A673 (cell line): ENCODE measurements at places on chromosomes 1 and 21.

GRCh38 chr1:203185585-203185984 is 919 bp downstream of the CHI3L1 start:
- DNase-seq: no peak

GRCh38 chr1:31013187-31013864 is 52.2 kb downstream of the PUM1 start:
- DNase-seq: no peak

DNA sequence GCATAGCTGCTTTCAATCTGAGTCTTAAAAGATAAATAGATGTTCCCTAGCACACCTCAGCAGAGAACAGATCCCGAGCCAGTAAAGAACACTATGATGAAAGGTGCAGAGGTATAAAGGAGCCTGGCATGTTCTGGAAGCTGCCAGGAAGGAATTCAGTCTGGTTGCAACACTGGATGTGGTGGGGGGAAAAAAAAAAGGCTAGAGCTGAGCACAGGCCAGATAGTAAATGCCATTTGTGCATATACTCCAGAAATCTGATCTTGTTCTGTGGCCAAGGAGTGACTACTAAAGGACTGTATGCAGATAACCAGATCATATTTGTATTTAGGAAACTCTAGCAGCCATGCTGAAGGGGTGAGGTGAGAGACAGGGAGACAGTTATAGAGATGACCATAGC is 240.3 kb downstream of the VAV3 start:
- DNase-seq: no peak

DNA sequence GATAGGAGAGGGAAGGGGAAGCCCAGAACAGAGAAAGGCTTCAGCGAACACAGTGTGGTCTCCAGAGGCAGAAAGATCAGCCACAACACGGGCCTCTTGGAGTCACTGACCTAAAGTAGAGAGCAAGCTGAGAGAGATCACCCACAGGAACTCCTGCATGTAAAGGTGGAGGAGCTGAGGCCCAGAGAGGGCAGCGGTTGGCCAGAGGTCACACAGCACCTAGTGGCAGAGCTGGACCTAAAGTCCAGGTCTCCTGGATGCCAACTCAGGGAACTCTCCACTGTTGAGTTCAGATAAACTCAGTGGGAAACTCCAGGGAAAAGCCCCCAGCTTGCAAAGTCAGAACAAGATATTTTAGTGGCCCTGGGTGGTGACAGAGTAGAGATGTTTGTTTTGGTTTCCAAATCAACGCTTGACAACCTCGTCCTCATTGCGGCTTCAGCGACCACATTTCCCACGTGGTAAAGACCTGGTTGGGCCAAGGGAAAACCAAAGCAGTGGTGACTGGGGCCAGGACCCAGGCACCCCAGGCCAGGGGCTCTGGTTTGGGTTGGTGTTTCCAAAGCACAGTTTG is 4.6 kb downstream of the IFFO2 start:
- no peak for DNase-seq

DNA sequence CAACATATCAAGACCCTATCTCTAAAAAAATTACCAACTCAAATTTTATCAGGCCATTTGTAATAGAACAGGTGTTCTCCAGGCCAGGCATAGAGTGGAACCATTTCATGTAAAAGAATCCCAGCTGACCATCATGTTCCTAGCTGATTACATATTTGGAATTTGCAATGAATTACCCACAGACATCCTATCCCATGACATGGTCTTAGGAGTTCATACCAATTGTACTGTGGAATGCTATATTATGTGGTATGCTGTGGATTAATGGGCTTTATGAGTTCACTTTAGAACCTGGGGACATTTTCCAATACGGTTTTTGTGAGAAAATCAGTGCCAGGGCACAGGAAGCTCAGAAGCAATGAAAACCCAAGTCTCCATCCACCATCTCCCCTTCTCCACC is 110.3 kb downstream of the ZNF281 start:
- no peak for DNase-seq

- no peak for DNase-seq
These were observed 78.3 kb upstream of the KCNK2 start for GRCh38 chr1:215004121-215004827.

- peak; percentile 92 for DNase-seq
These were observed 6.4 kb upstream of the MPZL1 start for GRCh38 chr1:167715157-167715999.

- DNase-seq: peak; percentile 97
These were observed 67.8 kb downstream of the OBSCN start for GRCh38 chr1:228275430-228276173.

- no peak for DNase-seq
These were observed 11.7 kb upstream of the ENO1 start for GRCh38 chr1:8889925-8890785.

- no peak for DNase-seq
These were observed 8.1 kb upstream of the F5 start for GRCh38 chr1:169594391-169594790.

- no peak for DNase-seq
These were observed 366.9 kb upstream of the VAMP3 start for GRCh38 chr1:7404046-7404742.

DNA sequence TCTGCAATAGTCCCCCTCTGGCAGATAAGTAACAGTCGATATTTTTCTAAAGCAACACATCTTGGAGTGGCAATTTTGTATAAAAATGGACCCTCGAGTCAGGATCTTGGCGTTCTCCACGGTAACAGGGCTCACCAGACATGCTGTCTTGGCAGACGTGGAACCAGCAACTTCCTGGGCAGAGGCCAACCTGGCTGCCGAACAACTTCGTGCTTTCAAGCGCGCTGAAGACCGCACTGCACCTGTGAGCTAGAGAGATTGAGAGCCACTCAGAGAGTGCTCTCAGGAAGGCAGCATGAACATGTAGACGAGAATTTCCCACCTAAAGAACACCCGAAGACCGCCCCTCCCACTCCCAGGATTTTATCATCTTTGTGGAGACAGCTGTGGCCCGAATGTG is 7.3 kb downstream of the C1orf174 start:
- DNase-seq: no peak

DNA sequence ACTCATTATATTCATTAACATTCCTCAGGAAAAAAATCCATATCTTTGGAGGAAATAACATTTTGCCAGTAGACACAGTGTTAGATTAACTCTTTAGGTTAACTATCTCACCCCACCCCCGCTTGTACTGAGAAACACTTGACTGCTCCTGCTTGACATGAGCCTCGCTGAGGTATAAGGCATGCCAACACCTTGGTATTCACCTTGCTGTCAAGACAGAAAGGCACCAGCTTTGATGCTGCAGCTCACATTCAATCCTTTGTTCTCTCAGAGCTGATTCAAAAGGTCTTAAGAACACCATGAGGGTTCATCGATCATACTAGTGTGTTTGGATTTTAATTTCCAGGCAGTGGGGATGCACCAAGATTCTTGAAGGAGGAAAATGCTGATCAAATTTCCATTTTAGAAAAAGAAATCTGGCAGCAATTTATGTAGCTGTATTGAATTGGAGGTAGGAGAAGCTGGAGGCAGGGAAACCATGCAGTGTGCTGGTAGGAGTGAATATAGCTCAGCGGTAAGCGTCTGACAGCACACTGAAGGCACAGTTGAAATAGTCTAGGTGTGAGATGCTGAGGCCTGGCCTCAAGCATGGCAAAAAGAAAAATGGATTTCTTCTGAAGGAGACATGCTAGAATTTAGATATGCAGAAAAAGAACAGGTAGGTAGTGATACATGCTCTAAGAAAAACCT is 108.0 kb upstream of the ST6GALNAC5 start:
- no peak for DNase-seq

GRCh38 chr1:156128654-156129597 is 14.4 kb downstream of the LMNA start:
- DNase-seq: no peak

GRCh38 chr1:184987696-184988095 is 13.4 kb upstream of the NIBAN1 start:
- no peak for DNase-seq

GRCh38 chr1:73516451-73516850 is 681.5 kb downstream of the LRRIQ3 start:
- DNase-seq: no peak

- no peak for DNase-seq
These were observed 36.5 kb upstream of the KCNJ15 start for GRCh38 chr21:38220270-38220737.

DNA sequence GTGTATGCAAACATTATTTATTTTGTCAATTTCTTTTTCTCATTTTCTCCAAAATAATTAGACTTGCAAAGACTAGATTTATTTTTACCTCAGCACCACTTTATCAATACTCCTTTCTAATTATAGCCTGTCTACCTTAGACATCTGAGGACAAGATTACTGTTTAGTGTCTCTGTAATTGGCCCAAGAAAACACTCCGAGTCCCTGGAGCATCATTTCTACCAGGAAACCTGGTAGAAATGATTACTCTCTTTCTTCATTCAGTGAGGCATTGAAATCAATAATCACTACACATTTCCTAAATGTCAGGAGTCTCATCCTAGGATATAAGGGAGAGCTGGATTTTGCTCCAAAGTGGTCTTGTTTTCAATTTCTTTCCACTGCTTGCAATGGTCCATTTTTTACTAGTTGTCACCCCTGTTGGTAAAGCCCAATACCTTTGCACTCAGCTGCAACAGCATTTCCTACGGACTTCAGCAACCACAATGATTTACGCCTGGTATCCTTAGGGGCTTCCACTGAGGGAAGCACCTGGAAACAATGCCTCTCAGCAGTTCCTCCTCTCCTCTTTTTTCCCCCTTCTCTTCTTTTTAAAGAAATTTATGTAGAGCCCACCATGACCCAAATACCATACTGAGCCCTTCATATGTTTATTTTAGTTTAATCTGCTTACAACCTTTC is 64.6 kb downstream of the GRIK1 start:
- no peak for DNase-seq

- DNase-seq: no peak
These were observed 103.0 kb downstream of the KIAA0319L start for GRCh38 chr1:35454176-35454575.

GRCh38 chr1:232164078-232164963 is 465.6 kb downstream of the SIPA1L2 start:
- no peak for DNase-seq

DNA sequence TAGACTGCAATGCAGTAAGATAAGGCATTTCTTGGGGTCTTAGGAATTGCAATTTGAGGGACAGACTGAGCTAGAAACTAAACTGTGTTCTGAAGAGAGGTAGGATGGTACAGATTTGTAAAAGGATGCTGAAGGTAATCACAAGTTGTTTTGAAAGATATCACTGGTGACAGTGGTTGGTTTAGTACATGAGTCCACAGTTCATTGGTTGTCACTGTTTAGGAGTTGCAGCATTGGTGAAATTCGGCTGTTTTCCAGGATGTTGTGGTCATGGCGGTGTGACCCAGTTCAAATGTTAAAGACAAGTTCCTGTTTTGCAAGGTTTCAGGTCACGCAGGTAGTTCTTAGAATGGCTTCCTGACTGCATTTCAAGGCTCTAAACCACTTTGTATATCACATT is 292.8 kb upstream of the B3GALT2 start:
- DNase-seq: no peak

GRCh38 chr1:34712007-34712688 is 42.7 kb upstream of the GJB5 start:
- no peak for DNase-seq

DNA sequence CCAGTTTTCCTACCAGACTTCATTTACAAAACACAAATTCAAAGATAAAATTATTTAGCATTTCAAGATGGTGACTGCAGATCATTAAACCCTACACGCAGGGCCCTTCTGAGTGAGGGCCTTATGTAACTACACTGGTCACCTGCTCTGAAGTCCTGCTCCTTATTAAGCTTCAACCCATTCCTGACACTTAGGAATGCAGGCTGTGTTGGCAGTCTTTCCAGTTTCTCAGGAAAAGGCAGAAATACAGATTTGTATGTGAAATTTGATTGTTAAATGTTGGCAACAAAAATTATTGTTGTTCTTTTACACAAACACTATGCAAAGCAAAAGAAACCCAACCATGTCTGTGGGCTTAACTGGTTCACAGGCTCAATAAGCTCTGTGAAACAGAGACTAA is 25.8 kb upstream of the BCAS2 start:
- no peak for DNase-seq

DNA sequence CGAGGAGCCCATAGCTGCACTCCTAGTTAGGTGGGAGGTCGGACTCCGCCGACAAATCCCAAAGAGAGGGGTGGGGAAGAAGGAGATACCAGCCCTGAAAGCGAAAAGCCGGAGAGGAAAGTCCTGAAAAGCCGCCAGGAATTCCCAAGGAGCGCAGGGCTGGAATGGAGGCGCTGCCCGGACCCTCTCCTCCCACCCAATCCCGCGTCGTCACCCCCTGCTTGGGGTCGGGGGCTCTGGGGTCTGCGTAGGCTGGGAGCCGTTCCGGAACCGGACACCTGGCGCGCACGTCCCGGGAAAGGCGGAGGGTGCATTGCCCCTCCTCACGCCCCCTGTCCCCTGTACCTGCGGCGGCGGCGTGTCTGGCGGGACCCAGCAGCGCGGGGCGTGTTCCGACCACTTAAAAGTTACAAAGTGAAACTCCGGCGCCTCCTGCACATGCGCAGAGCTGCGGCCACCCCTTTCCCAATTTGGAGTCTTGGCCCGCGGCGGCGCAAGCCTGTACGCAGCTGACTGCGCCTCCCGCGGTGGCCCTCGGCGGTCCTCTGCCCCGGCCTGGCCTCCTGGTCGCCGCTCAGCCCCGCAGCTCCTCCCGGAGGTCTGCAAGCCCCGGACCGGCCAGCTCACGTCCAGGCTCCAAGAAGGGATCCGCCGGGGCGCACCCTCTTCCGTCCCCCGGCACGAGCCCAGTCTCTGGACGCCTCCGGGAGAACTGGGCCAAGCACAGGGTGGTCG is at the start of gene TMEM63A:
TSS of gene TMEM63A (minus strand) at position 422 of the 735 bp plus-strand sequence. CDS start 4,800 bp downstream, outside the sequence.
- peak; percentile 90 for DNase-seq

GRCh38 chr1:66931590-66931989 is 6.8 kb downstream of the MIER1 start:
- DNase-seq: no peak

GRCh38 chr1:52629325-52629643 is 3.7 kb upstream of the SHISAL2A start:
- DNase-seq: no peak

DNA sequence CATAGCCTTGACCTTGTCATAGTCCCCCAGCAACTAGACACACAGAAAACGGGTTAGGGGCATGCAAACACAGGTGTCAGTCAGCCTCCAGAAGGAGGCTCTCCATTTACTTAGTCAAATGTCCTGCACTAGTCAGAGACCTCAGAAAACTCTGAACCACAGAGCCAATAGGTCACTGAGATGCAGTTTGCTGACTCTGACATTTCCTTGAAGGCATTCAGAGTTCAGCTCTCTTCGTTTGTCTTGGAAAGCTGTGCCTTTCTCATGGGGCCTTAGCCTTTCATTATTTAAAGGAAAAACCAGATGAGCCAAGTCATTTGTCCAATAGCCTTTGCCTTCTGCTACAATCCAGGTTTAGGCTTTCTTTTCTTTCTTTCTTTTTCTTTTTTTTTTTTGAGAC is 3.5 kb downstream of the OLFML2B start:
- no peak for DNase-seq

- no peak for DNase-seq
These were observed 41.8 kb downstream of the CHRM3 start for GRCh38 chr1:239428120-239428710.
